ENCODE measurements at places on chromosomes 2 and 18.
A peak's percentile ranks its signal among the peaks of the same experiment; 100 is the strongest.

DNA sequence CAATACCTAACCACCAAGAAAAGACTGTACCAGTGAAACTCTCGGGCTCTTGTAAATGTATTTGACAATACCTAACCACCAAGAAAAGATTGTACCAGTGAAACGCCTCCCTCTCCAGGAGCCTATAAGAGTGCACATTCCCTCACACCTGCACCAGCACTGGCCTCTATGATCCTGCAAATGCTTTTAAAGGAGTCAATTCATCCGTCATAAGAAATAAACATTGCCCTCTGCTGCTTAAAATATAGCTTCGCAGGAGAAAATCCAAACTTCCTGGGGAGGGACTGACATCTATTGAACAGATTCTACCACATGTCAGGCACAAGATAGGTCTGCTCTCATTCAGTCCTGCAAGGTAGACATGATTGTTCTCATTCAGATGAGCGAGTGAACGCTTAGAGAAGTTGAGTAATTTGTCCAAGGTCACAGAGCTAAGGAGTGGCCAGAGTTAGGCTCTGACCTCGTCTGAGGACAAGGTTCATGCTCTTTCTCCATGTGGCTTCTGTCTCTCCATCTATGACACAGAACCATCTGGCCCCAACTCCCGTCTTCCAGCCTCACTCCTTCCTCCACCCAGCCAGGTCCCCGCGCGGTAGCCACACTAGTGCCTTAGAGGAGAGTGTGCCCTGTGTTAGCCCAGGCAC is 38.7 kb downstream of the MCFD2 start:
- peak; percentile 78 for DNase-seq

DNA sequence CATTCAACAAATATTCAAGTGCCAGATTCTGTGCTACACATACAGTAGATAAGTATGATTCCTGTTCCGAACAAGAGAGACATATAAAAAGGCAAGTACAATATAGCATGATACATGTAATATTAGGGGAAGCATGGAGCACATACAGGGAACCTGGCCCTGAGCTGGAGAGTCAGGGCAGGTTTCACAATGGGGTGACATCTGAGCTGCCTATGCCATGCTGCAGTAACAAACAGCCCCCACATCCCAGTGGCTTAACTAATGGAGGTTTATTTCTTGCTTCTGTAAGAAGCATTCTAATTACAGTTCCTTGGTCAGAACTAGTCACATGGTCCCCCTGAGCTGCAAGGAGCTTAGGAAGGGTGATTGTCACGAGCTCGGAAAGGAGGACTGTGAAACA is 27.3 kb upstream of the TACR1 start:
- DNase-seq: no peak

DNA sequence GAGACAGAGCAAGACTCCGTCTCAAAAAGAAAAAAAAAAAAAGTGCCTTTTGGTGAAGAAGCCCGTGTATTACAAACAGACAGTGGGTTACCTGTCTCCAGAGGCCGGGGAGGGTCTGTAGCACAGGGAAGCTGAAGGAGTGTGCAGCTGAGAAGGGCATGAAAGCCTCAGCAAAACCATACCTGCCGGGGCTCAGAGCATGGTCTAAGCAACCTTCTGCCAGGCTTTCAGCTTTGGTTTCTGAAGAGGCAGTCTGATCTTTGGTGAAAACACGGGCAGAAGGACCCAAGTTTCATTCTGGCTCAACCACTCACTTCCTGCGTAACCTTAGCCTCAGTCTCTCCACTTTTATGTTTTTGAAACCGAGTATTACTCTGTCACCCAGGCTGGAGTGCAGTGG is 21.5 kb downstream of the SH2D6 start:
- no peak for DNase-seq

DNA sequence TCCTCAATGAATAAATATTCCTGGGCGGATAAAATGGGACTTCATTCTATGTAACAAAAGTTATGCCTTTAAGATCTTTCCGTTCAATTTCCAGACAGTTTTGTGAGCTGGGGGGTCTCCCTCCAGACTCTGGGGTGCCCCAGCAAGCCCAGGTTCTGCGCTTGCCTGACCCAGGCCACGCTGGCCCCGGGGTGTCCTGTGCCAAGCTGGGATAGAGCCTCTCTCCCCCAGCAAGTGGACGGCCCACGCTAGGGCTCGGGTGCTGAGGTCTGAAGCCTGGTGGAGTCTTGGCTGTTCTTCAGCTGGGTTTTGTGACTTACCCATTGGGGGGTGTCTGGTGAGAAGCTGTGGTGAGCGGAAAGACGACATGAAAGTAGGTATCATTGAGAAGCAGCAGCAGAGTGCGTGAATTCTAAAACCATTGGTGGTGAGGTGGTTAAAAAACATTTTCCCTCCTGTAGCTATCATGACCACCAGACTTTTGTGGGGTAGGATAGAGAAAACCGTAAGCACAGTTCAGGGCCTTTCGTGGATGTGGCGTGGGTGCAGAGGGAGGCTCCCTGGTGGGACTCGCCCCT is 346.8 kb downstream of the ANAPC1 start:
- no peak for DNase-seq

DNA sequence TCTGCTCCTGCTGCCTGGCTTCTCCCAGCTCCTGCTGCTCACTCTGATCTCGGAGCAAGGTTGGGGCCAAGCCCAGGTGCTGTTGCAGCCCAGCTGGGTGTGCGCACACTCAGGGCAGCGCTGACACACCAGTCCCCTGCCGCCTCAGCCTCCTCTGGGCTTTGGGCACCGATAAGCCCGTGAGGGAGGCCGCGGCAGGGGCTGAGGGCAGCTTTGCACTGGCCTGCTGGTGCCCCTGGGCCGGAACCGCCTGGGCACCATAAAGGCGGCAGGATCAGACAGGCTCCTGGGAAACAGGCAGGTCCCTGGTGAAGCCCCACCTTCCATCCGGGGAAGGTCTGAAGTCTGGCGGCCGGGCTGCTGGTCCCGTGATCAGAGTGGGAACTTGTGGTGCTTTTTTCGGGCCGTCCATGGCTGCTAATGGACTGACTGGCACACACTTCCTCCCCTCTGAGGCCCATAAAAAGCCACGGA is 14.1 kb upstream of the EML6 start:
- DNase-seq: no peak
